CD4-positive, alpha-beta memory T cell (primary cell): ENCODE measurements at places on chromosomes 6 and 20.

GRCh38 chr20:9051508-9051907, 17.4 kb upstream of the PLCB4 start:
- no peak for DNase-seq

DNA sequence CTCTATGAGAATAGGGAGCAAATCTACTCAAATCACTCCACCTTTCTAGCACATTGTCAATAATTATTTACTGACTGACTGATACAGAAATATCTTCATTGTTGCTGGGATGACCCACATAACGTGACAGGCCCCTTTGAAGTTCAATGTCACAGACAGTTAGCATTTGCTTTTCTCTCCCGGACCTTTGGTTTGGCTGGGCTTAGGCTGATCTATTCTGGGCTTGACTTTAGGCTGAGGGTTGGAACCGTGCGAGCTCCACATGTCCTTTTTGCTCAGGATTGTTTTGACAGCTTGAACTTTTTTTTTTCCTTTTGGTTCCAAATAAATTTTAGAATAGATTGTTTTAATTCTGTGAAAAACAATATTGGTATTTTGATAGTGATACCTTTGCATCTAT, 12.0 kb downstream of the ULBP3 start:
- DNase-seq = no peak

GRCh38 chr6:86205980-86206379, 563.3 kb upstream of the SYNCRIP start:
- DNase-seq = no peak

- DNase-seq = no peak
These were observed 1.1 kb upstream of the ENTPD6 start for GRCh38 chr20:25194333-25194972.

DNA sequence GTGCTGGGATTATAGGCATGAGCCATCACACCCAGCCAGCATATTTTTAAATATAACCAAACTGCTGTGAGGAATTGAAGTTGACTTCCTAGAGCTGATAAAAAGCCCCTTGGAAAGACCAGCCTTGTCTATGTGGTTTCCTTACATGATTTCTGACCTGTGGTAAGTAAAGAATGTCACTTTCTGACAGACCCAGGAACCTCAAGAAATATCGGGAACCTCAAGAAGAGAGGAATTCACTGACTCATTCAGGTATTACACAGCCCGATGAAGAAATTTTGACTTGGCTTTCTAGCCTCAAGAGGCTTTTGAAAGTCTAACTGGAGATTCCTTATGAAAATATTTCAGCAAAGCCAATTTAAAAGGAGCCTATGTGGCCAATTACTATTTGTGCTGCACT, 71.8 kb downstream of the FOXF2 start:
- DNase-seq = no peak

- peak; percentile 69 for DNase-seq
These were observed 107.7 kb upstream of the PRND start for GRCh38 chr20:4613718-4614620.

GRCh38 chr20:61065853-61066252, 186.2 kb upstream of the CDH4 start:
- DNase-seq = no peak

DNA sequence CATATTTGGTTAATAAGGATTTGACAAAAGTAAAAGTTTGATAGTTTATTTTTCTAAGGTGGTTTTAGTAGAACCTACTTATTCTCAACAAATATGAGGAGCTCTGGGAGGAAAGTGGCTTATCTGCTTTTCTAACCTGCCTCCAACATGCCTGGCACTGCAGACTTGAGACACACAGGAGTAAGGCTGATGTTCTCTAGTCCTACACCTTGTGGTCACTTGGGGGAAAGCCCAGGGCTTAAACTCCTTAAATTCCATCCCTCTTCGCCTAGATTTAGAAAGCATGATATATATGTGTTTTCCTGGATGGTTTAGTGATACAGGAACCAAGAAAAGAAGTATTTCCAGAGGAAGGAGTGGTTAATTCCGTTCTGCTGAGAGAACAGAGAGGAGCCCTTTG, 39.9 kb upstream of the SAMD5 start:
- DNase-seq = no peak

DNA sequence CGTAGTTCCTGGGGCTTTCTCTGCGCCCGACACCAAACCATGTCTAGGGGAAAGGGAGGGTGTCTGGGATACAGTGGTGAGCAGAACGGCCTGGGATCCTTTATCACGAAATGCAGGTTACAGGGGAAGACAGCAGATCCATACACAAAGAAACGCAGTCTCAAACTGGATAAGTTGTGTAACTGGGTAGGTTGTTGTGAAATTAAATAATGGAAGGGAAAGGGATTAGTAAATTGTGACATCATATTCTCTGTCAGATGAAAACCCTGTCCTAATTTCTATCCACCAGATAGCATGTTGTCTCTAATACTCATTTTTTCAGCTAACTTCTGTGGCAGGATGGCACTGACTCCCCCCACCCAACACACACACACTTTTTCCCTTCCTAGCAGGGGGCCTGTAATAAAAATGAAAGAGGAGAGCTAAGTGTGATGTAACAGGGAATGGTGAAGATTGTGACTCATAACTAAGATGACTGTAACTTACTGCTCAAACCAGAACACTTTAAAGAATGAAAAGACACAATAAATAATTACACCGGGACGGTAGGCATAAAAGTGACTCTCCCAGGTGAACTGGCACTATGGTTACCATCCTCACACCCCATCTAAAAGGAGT, 769 bp upstream of the TRPC4AP start:
- peak; percentile 49 for DNase-seq

DNA sequence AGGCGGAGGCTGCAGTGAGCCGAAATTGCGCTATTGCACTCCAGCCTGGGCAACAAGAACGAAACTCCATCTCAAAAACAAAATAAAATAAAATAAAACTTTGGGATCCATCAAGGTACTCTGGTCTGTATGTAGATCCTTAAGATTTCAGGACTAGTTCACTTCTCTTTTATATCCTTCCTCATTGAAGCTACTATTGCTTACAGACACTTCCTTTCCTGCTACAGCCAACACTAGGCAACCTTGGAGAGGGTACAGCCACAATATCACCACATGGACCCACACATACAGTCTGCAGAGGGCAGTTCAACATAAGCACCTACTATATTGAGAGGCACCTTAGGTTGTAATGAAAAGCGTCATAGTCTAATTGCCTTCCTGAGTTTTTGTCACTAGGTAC, 113.3 kb downstream of the ATXN1 start:
- no peak for DNase-seq

GRCh38 chr6:87660226-87660911, 41.7 kb downstream of the AKIRIN2 start:
- DNase-seq = no peak

- no peak for DNase-seq
These were observed 9.7 kb downstream of the SNRPB start for GRCh38 chr20:2460752-2461424.

GRCh38 chr6:35413911-35414310, 38.2 kb upstream of the FANCE start:
- no peak for DNase-seq

- no peak for DNase-seq
These were observed 369.4 kb upstream of the IMPG1 start for GRCh38 chr6:76441875-76442274.

- DNase-seq = peak; percentile 23
These were observed 742 bp downstream of the TBCC start for GRCh38 chr6:42745083-42745639.

GRCh38 chr6:20916086-20916485, 381.8 kb downstream of the CDKAL1 start:
- no peak for DNase-seq

GRCh38 chr20:58963060-58963584, 17.9 kb upstream of the NELFCD start:
- DNase-seq = no peak

- DNase-seq = no peak
These were observed 235.3 kb downstream of the BTBD3 start for GRCh38 chr20:12152996-12153395.

GRCh38 chr6:147063469-147064031, 140.7 kb upstream of the STXBP5 start:
- no peak for DNase-seq

GRCh38 chr6:88741071-88741470, 222.3 kb downstream of the RNGTT start:
- DNase-seq = no peak

DNA sequence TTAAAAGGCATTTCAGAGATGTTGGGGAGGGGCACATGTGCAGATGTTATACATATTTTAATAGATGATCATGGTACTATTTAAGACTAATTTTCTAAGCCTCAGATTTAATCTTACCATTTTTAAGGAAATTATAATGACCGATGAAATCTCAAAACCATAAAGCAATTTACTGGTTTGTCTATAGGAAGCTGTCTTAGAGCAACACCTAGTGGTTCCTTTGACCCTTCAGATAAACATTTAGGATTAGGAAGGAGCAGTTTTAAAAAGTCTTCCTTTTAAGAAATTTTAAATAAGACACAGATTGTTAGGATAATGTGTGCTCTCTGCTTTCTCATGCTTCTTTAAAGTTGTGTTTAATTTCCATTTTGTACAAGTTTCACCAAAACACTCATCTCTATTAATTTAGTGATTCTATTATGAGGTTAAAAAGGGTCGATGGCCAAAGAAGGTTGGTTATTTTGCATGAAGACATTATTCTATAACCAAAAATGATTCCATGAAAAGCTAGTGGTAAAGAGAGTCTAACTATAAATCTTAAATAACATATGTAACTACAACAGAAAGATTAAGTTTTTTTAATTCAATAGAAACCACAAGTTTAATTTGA, 376.4 kb downstream of the HACE1 start:
- DNase-seq = no peak

DNA sequence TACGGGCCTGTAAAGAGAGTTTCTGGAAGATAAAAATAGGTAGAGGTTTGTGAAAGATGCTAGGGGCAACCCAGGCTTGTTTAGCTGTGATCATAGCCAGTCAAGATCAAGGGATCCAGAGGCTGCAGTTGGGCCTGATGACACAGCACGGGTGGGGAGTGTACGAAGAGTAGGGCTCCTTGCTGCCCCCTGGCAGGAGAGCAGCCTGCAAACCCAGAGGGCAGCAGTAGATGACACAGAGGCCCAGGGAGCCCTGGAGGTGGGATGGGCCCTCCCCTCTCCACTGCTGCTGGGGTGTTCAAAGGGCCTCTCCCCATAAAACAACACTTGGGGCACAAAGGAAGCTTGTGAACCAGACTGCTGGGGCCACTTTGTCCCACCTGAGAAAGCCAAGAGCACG, 47.2 kb downstream of the VEGFA start:
- no peak for DNase-seq

- peak; percentile 84 for DNase-seq
These were observed 9.2 kb downstream of the SLCO4A1 start for GRCh38 chr20:62651285-62652021.

DNA sequence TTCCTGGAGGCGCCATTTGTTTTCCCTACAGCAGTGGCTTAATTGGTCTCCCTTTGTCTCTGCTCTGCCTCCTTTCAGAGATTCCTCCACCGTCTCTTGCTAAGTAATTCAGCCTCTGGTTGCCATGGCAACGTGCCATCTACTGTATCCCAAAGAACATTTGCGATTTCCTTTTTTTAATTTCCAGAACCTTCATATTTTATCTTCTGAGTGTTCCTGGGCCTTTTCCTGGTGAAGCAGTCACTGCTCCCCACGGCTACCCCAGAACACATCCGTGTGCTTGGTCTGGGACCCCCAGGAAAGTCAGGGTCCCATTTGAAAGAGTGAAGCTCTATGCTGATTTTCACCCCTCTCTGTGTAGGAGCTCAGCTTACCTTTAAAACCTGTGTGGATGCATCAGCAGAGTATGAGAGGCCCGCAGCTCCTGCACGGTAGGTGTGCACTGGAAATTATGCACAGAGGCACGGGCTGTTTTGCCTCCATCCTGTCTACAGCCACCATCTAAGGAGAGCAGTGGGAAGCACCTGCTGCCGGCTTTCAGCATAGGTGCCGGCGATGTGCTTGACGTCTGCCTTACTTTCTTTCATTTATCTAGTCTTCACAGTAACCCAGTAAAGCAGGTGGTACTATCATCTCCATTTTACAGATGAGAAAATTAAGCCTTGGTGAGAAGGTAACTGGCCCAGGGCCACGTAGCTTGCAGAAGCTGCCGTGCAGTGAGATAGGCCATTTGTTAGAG, 122.8 kb downstream of the SYCP2 start:
- no peak for DNase-seq
